ENCODE measurements at places on chromosomes 13 and 19. TPM values are rescaled to one million over a fixed set of nuclear protein-coding genes. Genes with fewer than 3 reads are reported as not detected.

Gene COL4A2
- 29.0 TPM for total RNA-seq

Gene TRIP10
- total RNA-seq: 56.7 TPM

Gene LIM2
- not detected for total RNA-seq

Gene B3GNT3
- total RNA-seq: 9.1 TPM

Gene CYP4F8
- total RNA-seq: not detected

Measured in nasal cavity respiratory epithelium epithelial cell of viscerocranial mucosa (primary cell).